ENCODE measurements at places on chromosomes 7 and 10.

GRCh38 chr7:143289421-143289820 lies 1.3 kb downstream of the CASP2 start:
- no peak for DNase-seq

DNA sequence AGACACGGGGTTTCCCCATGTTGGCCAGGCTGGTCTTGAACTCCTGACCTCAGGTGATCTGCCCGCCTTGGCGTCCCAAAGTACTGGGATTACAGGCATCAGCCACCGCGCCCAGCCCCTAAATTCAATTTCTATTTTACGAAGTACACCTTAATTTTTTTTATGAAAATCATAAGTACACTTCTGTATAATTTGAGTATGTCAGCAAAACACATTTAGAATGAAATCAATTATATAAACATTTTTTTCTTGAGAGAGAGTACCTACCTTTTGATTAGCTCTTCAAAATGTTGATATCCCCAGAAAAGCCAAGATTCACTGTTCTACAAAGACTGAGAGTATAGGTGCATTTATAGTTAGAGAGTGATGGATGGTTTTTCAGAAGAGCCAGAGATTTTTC lies 20.5 kb upstream of the ITGA8 start:
- DNase-seq, result no peak

GRCh38 chr10:121845044-121845784 lies 82.6 kb downstream of the ATE1 start:
- no peak for DNase-seq

GRCh38 chr10:125761961-125762360 lies 13.7 kb downstream of the MMP21 start:
- DNase-seq, result no peak

DNA sequence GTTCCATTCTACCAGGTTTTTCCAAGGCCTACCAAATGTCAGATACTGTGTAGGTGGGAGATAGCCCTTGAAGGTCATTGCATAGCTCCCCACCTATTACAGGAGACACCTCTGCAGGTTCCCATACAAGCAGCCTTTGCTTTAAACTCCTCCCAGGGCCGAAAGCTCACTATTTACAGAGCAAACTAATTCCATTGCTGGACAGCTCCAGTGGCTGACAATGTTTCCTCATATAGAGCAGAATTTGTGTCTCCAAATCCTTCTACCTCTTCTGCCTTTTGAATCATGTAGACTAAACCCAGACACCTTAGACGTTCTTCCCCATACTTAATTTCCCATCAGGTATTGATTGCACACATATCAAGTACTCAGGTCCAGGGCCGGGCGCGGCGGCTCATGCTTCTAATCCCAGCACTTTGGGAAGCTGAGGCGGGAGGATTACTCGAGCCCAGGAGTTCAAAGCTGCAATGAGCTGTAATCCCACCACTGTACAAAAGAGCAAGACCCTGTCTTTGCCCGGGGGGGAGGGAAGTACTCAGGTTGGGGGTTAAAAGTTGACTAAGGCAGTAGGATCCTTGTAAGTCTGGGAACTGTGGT lies 2.1 kb downstream of the CNNM1 start:
- no peak for DNase-seq

DNA sequence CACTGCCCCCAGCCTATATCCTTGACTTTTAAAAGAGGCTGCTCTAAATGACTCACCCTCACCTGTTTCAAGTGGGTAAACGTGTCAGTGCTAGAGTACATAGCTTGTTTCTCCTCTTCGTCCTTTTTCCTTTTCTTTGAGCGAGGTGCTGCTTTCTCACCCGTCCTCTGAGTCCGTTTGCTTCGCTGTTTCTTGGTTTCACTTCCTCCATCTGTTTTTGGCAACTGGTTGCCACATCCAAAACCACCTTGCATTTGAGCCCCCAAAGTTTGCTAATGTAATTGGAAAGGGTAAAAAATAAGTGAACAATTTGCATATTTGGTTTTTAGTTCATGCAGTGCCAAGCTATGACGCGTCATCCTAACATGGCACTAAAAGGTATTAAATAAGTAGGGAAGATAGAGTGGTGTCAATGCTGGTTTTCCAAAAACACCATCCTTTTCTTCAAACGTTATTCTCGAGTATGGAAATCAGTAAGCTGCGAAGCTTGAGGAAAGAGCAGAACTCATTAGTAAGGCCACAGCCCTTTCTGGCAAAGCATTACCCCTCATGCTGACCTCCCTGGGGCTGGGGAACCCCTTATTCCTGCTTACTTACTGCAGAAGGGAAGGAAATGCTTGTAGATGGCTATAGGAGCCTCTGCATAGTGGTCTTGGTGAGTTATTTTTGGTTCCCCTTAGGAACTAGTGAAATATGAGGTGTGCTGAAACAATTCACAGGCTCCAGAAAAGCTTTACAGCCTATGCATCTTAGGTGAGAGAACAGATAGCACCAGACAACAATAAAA lies 133.5 kb downstream of the GALNT11 start:
- no peak for DNase-seq

Measured in ascending aorta (tissue), 2 donors.